ENCODE measurements at places on chromosomes 1 and 21. TPM values are rescaled to one million over a fixed set of nuclear protein-coding genes. Genes with fewer than 3 reads are reported as not detected.

GRCh38 chr1:118101515-118101844 is 83.5 kb downstream of the SPAG17 start:
- DNase-seq: no peak
- no peak overlapping the region for H3K27ac ChIP-seq
- H3K27me3 ChIP-seq: no peaks in the 10 kb centered on the region
- H3K36me3 ChIP-seq: no peaks in the 10 kb centered on the region

GRCh38 chr1:910311-910880 is 13.3 kb upstream of the SAMD11 start:
- no peaks in the 10 kb centered on the region for H3K36me3 ChIP-seq
- H3K27me3 ChIP-seq: no peaks in the 10 kb centered on the region
- H3K27ac ChIP-seq: no peak overlapping the region
- no peaks in the 10 kb centered on the region for H3K4me1 ChIP-seq

Gene ZNF697
- total RNA-seq: 3.1 TPM

Gene ERRFI1
- total RNA-seq: 40.9 TPM

Gene PCP4L1
- total RNA-seq: 2.5 TPM

Gene FUCA1
- total RNA-seq: 25.5 TPM

DNA sequence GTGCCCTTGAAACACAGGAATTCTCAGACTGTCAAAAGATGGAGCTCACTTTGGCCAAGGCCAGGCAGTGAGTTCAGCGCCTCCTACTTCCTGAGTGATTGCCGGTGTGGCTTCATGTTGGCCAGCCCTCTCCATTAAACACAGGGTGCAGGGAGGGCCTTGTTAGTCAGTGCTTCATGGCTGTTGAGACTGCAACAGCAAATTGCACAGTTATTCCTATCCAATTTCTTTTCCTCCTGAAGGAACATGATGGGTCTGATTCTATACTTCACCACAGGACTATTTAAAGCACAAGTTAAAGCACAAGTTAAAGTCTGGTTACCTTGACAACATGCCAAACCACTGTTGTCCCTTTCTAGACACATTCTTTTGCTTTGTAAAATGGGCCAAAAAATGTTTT is 156.6 kb downstream of the SIPA1L2 start:
- no peak overlapping the region for H3K27ac ChIP-seq
- H3K4me1 ChIP-seq: no peaks in the 10 kb centered on the region
- no peaks in the 10 kb centered on the region for H3K27me3 ChIP-seq
- DNase-seq: no peak
- H3K36me3 ChIP-seq: no peaks in the 10 kb centered on the region
